PC-3 (cell line): ENCODE measurements at places on chromosomes 13 and 19. TPM values are rescaled to one million over a fixed set of nuclear protein-coding genes. Genes with fewer than 3 reads are reported as not detected.
A peak's percentile ranks its signal among the peaks of the same experiment; 100 is the strongest.

- no peaks in the 10 kb centered on the region for H3K27me3 ChIP-seq
- no peak overlapping the region for H3K27ac ChIP-seq
- no peak for DNase-seq
- H3K4me1 ChIP-seq, result no peaks in the 10 kb centered on the region
- no peaks in the 10 kb centered on the region for H3K36me3 ChIP-seq
- no peak overlapping the region for H3K4me3 ChIP-seq
Observed at GRCh38 chr19:31890230-31890629, 455.2 kb upstream of the ZNF507 start.

ARHGAP33 gene
- 3.7 and 5.4 TPM in 2 replicates for total RNA-seq

EDNRB gene
- total RNA-seq, result not detected in 2 replicates

GRCh38 chr13:74367193-74367592 is 233.0 kb upstream of the KLF12 start:
- no peaks in the 10 kb centered on the region for H3K4me1 ChIP-seq
- no peak for DNase-seq
- H3K36me3 ChIP-seq, result no peaks in the 10 kb centered on the region
- H3K27me3 ChIP-seq, result no peaks in the 10 kb centered on the region
- no peak overlapping the region for H3K4me3 ChIP-seq
- H3K27ac ChIP-seq, result no peak overlapping the region

GRCh38 chr13:25469169-25469525 is 97.4 kb downstream of the ATP8A2 start:
- H3K4me1 ChIP-seq, result no peaks in the 10 kb centered on the region
- H3K4me3 ChIP-seq, result no peak overlapping the region
- no peak for DNase-seq
- peaks cover 11% of the 10 kb centered on the region; the same call in 1 of the 2 replicates for H3K27me3 ChIP-seq
- H3K27ac ChIP-seq, result no peak overlapping the region
- no peaks in the 10 kb centered on the region for H3K36me3 ChIP-seq

NLRP4 gene
- total RNA-seq, result not detected in 2 replicates

ZIK1 gene
- total RNA-seq, result 0.33 and 0.46 TPM in 2 replicates

PLPP2 gene
- not detected in 2 replicates for total RNA-seq

ADGRE3 gene
- total RNA-seq, result not detected in 2 replicates

DNA sequence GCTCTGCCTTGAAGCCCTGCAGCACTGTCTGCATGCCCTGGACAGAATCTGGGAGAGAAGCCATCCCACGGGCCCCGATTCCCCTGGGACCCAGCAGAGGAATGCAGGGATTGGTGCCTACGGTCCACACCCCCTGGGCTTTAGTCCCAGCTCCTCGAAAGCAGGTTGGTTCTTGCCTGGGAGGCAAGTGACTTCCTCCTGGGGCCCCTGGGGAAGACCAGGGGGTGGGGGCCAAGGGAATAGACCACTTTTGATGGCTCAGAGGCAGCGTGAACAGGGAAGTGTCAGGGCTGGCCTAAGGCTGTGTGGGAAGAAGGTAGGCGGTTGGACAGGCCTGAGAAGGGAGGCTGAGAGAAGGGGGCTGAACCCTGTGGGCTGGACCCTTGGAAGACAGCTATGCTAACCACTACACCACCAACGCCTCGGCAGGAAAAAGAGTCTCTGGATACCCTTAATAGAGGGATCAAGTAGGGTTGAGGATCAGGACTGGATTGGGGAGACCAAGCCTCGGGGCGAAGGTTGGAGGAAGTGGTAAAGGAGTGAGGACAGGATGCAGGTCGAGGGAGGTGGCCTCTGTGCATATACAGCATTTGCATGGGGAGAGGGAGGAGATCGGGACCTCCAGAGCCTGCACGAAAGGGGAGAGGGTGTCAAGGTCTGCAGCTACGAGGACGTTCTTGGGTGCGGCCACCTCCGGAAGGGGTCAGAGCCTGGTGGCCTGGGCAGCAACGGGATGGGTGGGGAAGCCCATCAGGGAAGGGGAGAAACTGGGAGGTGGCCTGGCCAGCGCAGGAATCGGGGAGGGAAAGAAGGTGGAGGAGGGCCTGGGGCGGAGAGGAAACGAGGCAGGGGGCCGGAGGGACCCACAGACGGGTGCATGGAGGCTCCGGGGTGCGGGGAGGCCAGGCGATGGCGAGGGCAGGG is 709 bp downstream of the DPP9 start:
- no peaks in the 10 kb centered on the region for H3K27me3 ChIP-seq
- H3K4me1 ChIP-seq, result peaks cover 24% of the 10 kb centered on the region
- peak; percentile 42 for DNase-seq

GRCh38 chr19:21698215-21698614 is 69.2 kb downstream of the ZNF100 start:
- H3K36me3 ChIP-seq, result no peaks in the 10 kb centered on the region
- H3K4me3 ChIP-seq, result no peak overlapping the region
- peak; percentile 25 for DNase-seq
- H3K4me1 ChIP-seq, result no peaks in the 10 kb centered on the region

DNA sequence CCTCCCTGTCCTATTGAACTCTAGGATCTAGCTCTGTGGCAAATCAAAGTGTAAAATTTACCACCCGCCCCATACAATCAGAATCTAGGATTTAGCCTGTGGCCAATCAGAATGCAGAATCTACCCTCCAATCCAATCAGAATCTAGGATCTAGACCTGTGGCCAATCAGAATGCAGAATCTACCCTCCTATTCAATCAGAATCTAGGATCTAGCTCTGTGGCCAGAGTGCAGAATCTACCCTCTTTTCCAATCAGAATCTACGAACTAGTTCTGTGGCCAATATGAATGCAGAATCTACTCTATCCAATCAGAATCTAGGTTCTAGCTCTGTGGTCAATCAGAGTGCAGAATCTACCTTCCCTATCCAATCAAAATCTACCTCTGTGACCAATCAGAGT is 25.8 kb downstream of the PRKD2 start:
- no peak overlapping the region for H3K27ac ChIP-seq
- no peak for DNase-seq
- H3K4me3 ChIP-seq, result no peak overlapping the region
- H3K36me3 ChIP-seq, result peaks cover 35% of the 10 kb centered on the region
